ENCODE measurements at places on chromosomes 6 and 20. TPM values are rescaled to one million over a fixed set of nuclear protein-coding genes. Genes with fewer than 3 reads are reported as not detected.

DNA sequence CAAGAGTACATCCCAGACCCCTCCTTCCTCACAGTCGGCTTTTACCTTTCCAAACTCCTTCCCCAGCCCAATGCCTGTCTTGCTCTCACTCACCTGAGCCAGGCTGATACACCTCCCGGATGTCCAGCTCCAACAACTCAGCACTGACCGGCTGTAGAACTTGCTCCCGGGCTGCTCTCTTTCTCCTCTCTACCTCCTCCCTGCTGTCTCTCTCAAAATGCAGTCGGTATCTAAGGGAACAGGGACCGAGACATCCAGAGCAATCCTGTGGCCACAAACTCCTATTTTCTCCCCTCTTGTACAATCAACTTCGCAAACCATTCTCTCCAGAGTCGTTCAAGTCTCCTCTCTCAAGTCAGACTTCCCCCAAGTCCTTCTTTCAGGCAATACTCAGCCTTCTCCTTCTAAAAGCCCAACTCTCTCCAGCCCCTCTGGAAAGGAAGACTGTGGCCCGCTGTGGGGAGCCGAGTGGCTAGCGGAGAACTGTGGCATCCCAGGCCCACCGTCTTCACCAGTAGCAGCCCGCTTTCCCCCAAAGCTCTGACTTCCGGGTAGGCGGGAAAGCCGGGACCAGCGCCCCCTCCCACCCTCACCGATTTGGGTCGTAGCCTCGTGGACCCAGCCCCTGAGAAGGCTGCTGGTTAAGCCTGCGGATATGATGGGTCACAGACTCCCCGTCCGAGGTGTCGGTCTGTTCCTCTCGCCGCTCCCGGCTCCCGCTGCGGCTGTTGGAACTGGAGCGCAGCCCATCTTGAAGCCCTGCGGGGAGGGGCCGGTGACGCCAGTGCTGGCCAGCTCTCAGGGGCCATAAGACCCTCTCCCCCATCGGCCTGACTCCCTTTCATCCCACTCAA is 1.1 kb downstream of the GNL1 start:
- DNase-seq: peak; percentile 61

DNA sequence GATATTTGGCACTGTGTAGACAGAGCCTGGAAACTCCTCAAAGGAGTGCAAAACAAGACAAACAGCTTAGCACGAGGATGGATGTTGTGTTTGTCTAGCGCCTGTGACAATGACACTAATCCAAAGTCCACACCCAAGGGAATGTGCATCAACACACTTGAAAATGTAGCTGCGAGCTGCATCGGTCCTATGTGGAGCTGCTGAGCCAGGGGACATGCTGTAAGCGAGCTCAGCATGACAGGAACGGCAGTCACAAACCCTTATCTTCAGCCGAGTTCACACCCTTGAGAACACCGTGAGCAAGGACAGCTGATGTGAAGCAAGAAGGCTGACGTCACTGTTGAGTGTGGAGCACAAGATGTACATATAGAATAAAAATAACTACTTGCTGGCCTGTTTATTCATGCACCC is 684.3 kb downstream of the QKI start:
- DNase-seq: no peak

Gene NR2E1
- not detected for total RNA-seq

- no peak for DNase-seq
Measured at GRCh38 chr6:34593701-34594100, 37.6 kb upstream of the SPDEF start.

GRCh38 chr6:71400852-71401251 is 112.2 kb downstream of the OGFRL1 start:
- DNase-seq: no peak

DNA sequence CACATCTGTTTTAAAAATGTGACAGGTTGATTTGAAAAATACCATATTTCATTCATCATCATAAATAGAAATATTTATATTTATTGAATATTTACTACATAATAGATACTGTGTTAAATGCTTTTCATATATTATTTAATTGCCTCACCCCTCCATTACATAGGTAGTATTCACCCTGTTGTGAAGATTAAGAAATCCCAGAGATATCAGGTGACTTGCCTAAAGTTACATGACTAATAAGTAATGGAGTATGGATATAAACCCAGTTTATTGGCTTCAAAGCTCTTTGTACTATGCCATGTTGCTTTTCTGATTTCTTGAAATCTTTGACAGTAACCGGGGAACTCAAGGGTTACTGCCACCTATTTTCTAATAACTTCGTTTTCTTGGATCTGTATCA is 10.1 kb upstream of the TSPYL1 start:
- no peak for DNase-seq

Gene LY6G5C
- not detected for total RNA-seq

Gene NKAIN2
- not detected for total RNA-seq

Gene BPIFB3
- total RNA-seq: not detected

GRCh38 chr6:130932438-130932837 is 105.2 kb downstream of the SMLR1 start:
- no peak for DNase-seq

DNA sequence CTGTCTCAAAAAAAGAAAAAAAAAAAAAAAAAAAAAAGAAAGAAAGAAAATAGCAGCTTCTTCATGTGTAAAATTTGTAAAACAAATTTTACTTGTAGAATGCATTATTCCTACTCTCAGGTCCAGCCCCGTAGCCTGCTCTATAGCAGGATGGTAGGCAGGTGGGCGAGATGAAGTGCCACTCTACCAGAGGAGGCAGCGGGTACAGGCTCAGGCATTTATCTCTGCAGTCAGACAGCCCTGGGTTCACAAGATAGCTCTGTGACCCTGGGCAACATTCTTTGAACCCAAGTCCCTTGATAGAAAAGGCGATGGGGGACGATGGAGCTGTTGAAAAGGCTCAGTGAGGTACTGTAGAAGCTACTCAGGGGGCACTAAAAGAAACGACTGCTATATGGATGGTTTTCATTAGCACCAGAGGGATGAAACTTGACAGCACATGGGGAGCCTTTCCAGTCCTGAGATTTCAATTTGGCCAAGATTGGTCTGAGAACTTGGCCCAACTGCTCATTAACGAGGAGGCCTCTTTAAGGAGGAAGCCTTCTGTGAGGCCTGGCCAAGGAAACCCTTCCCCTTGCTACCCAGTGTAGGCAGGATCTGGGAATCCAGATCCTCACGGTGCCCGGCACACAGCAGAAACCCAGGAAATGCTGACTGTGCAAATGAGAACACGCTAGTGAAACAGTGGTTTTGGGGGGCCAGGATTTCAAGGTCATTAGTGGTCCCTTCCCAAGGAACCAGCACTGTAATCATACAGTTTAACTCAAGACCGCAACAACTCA is 63.1 kb downstream of the MYH7B start:
- peak; percentile 24 for DNase-seq

Gene TRIM10
- 7.4 TPM for total RNA-seq

DNA sequence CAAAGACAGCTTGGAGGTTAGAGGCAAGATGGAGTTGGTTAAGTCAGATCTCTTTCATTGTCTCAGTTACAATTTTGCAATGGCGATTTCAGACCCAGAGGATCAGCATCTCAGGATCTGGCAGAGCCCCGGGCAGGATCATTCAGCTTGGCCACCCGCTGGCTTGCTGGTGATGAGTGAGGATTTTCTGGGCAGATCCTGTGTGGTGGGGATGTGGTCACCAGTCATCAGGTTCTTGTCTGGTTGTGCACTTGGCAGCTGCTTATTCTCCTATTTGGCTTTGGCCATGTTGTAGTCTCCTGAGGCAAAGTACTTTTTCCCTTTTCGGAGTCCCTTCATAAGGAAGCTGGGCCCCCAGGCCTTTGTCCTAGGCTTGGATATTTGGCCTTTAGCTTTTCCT is 953.9 kb downstream of the KIF16B start:
- no peak for DNase-seq

- no peak for DNase-seq
Measured at GRCh38 chr20:47508278-47508677, 6.6 kb downstream of the NCOA3 start.

GRCh38 chr20:9609887-9610502 is 95.6 kb downstream of the LAMP5 start:
- peak; percentile 84 for DNase-seq

- no peak for DNase-seq
Measured at GRCh38 chr6:149483334-149483725, 1.5 kb downstream of the ZC3H12D start.

Gene ASXL1
- 139 TPM for total RNA-seq

DNA sequence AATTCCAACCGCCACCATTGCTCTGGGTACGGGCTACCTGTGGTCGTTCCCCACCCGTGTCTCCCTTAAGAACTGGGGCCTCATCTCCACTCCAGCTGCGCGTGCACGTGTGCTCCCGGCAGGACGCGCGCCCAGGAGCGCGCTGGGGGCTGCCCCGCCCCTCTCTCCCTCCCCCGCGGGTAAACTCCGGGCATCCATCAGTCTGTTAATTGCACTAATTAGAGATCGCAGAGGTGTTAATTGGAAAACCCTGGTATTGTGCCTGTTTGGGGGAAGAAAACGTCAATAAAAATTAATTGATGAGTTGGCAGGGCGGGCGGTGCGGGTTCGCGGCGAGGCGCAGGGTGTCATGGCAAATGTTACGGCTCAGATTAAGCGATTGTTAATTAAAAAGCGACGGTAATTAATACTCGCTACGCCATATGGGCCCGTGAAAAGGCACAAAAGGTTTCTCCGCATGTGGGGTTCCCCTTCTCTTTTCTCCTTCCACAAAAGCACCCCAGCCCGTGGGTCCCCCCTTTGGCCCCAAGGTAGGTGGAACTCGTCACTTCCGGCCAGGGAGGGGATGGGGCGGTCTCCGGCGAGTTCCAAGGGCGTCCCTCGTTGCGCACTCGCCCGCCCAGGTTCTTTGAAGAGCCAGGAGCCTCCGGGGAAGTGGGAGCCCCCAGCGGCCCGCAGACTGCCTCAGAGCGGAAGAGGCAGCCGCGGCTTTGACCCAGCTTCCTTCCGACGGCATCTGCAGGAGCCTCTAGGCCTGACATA is 14.4 kb downstream of the FOXP4 start:
- peak; percentile 88 for DNase-seq

- DNase-seq: no peak
Measured at GRCh38 chr20:22584922-22585785, 782 bp upstream of the FOXA2 start.

DNA sequence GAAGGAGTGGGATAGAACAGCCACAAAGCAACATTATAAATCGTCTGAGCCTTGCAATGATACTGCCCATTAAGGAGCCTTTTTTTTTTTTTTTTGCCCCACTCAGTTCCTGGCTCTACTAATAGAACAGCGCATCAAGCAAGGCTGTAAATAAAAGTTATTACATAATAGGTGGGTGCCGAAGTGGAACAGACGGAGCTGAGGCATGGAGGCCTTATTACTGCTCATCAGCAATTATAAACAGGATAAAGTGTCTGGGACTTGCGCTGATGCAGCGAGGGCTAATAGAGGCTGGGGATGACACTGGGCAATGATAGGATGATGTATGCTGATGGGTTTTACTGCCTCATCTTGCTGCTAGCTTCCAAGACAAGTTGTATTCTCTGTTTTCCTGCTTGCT is 272.1 kb downstream of the ZFAND3 start:
- DNase-seq: no peak

Gene C6orf163
- 13.2 TPM for total RNA-seq

- DNase-seq: peak; percentile 52
Measured at GRCh38 chr20:63858393-63859165, 2.7 kb upstream of the ABHD16B start.

Gene ENPP5
- total RNA-seq: 2.9 TPM

DNA sequence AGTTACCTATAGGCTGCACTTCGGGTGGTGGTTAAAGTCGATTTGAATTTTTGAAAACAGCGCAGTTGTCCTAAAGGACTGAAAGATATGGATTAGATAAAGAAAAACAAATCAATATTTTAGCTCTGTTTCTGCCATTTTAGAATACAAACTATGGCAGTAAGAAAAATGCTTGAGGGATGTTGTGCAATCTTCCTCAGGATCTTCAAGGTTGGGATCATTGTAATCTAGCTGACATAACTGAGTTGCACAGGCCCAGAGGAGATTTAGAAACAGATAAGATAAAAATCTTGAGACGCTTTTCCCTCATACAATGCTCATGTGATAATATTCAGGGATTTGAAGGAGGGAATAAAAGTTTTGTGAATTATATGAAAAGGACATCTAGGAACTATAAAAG is 926 bp downstream of the PEX3 start:
- no peak for DNase-seq

- no peak for DNase-seq
Measured at GRCh38 chr6:41162687-41163418, at the start of gene TREM2. Gene TREM2 (minus strand): TSS chr6:41163116. CDS start chr6:41163082, 34 bp downstream.

DNA sequence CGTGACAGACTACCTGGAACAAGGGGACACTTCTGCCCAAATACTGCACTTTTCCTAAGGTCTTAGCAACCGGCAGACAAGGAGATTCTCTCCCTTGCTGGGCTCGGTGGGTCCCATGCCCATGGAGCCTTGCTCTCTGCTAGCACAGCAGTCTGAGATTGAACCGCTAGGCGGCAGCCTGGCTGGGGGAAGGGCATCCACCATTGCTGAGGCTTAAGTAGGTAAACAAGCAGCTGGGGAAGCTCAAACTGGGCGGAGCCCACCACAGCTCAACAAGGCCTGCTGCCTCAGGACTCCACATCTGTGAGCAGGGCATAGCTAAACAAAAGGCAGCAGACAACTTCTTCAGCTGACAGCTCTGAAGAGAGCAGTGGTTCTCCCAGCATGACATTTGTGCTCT is 87.8 kb upstream of the ASCC3 start:
- DNase-seq: no peak

Gene TBX18
- total RNA-seq: not detected

Gene MCCD1
- not detected for total RNA-seq

DNA sequence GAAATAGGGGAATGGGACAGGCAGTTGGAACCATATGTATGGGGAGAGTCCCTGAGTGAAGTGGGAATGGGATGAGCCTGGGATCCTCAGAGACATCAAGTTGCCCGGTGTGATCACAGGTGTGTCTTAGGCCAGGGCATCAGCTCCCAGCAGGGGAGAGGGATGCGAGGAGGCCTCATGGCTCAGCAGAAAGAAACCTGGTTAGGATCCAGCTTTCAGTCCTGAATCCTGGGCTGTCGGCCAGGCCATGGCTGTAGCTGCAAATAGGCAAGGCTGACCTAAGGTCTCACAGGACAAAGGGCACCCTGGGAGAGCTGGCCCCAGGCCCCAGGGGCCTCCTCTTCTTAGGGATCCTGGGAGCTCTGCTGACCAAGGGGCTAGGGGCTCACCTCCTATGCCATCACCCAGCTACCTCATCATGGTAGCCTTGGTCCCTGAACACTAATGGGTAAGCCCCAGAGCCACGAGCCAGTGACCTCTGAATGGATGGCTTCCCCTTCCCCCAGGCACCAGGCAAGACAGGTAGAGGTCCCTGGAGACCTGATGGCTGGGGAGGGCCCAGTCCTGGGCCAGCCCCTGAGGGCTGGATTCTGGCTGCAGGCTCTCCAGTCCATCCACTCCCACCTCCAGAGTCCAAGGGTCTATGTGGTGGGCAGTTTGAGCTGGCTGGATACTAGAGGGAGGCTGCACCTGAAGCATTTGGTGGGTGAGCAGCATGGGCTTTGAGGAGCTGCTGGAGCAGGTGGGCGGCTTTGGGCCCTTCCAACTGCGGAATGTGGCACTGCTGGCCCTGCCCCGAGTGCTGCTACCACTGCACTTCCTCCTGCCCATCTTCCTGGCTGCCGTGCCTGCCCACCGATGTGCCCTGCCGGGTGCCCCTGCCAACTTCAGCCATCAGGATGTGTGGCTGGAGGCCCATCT is at the start of gene SLC22A7:
Gene SLC22A7, plus strand, starts transcription at position 617 of the 921 bp plus-strand sequence. Its CDS starts 99 bp downstream, at position 716.
- no peak for DNase-seq

All from Peyer's patch (tissue), 4 donors.